ENCODE measurements at places on chromosomes 1 and 21. TPM values are rescaled to one million over a fixed set of nuclear protein-coding genes. Genes with fewer than 3 reads are reported as not detected.

- H3K27ac ChIP-seq: no peak overlapping the region
- H3K27me3 ChIP-seq: no peaks in the 10 kb centered on the region
- no peaks in the 10 kb centered on the region for H3K36me3 ChIP-seq
These were observed 220.7 kb downstream of the OMA1 start for GRCh38 chr1:58325866-58326265.

COL8A2 gene
- polyA plus RNA-seq: 2.1 TPM

- H3K27me3 ChIP-seq: no peaks in the 10 kb centered on the region
- DNase-seq: no peak
- H3K36me3 ChIP-seq: peaks cover 11% of the 10 kb centered on the region
- no peak overlapping the region for H3K4me3 ChIP-seq
These were observed 16.1 kb downstream of the EIF2B3 start for GRCh38 chr1:44970317-44970716.

- H3K4me1 ChIP-seq: no peaks in the 10 kb centered on the region
- H3K27ac ChIP-seq: no peak overlapping the region
- DNase-seq: no peak
- H3K4me3 ChIP-seq: no peak overlapping the region
These were observed 137.8 kb downstream of the HIVEP3 start for GRCh38 chr1:41780916-41781315.

TTC34 gene
- polyA plus RNA-seq: 0.09 TPM

ANKRD65 gene
- 2.3 TPM for polyA plus RNA-seq

- no peak overlapping the region for H3K27ac ChIP-seq
- no peaks in the 10 kb centered on the region for H3K36me3 ChIP-seq
- no peaks in the 10 kb centered on the region for H3K4me1 ChIP-seq
- no peaks in the 10 kb centered on the region for H3K27me3 ChIP-seq
- H3K4me3 ChIP-seq: no peak overlapping the region
- DNase-seq: no peak
These were observed 666.7 kb upstream of the ADAMTS5 start for GRCh38 chr21:27633631-27634030.

GREM2 gene
- 0.22 TPM for polyA plus RNA-seq

DNA sequence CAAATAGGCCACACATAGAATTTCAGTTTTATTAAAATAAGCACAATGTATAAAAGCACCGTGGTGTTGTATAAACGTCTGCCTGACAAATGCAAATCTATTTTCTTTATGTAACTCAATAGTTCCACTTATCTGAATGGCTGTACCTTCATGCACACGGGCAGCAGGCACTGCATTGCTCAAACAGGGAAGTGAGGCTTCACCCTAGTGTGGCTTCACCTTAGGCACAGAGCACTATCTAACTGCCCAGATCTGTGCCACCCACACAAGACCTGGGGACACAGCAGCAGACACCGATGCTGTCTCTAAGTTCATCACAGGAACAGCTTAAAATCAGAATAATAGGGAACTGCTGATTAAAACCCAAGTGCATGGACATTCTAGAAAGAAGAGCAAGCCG, 6.0 kb upstream of the KNCN start:
- H3K4me3 ChIP-seq: no peak overlapping the region
- H3K27me3 ChIP-seq: no peaks in the 10 kb centered on the region
- H3K27ac ChIP-seq: no peak overlapping the region
- no peak for DNase-seq
- H3K36me3 ChIP-seq: peaks cover 54% of the 10 kb centered on the region
